ENCODE measurements at places on chromosomes 7 and 10. TPM values are rescaled to one million over a fixed set of nuclear protein-coding genes. Genes with fewer than 3 reads are reported as not detected.

GRCh38 chr7:154569916-154570315, 433.0 kb downstream of the PAXIP1 start:
- no peak for DNase-seq

The VAX1 gene
- not detected for total RNA-seq

The LRRN3 gene
- 4.7 TPM for total RNA-seq

GRCh38 chr7:32559480-32559879, 64.2 kb downstream of the AVL9 start:
- no peak for DNase-seq

- no peak for DNase-seq
Measured at GRCh38 chr7:50261593-50261992, 42.9 kb upstream of the IKZF1 start.

The SMIM30 gene
- total RNA-seq: 53.0 TPM

DNA sequence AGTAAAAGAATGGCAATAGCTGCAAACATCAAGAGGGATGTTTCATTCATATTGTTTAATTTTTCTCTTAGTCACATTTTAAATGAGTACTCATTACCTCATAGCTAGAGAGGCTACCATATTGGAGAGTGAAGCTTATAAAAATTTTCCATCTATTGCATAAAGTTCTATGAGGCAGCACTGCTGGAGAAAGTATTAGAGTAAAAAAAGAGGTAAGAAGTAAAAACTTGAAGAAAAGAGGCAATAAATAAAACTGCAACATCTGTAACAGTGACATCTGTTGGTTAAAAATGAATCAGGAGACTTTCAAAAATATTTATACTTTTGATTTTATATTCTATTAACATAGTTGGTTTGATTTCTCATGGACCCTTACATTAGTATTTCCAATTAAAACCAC, 284.5 kb upstream of the SEMA3D start:
- DNase-seq: no peak

DNA sequence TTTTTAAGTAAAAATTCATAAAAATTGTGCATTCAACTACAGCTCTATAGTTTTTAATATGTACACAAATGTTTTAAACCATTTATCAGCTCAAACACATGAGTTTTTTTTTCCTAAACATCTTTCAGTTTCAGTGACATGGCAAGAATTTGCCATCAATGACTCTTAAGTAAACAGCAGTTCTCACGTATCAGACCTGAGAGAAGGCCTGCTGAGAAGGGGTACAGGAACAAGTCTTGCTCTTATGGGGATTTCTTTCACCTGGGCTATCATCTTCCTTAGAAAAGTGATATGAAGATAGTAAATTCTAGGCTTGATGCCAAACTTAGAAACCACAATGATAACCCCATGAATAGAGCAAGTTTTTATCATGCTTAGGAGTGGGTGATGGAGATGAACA, 467.8 kb downstream of the ARL4A start:
- no peak for DNase-seq

GRCh38 chr10:122478971-122479370, 17.6 kb downstream of the HTRA1 start:
- DNase-seq: no peak

- no peak for DNase-seq
Measured at GRCh38 chr10:17648243-17649035, 4.5 kb downstream of the STAM start.

- no peak for DNase-seq
Measured at GRCh38 chr7:21300692-21301091, 127.2 kb upstream of the SP4 start.

GRCh38 chr7:25549271-25549921, 321.1 kb upstream of the NPVF start:
- DNase-seq: no peak

The ENKUR gene
- 17.8 TPM for total RNA-seq

The PDLIM1 gene
- total RNA-seq: 61.4 TPM

DNA sequence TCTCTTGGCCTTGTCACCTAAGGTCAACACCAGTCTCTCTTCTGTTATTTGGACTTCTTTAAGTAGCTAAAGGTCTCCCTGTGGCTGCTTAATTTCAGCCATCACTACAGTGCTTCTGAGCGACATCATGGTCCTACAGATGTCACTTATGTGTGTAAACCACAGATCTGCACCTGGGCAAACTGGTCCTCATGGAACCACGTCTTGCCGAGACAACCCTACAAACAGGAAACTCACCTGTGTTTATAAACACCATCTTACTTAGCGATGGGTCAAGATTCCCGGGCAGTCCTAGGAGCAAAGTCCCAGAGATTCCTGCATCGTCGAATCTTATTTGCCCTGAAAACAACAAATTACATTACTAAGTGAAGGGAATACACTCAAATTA, 27.8 kb downstream of the KLF6 start:
- no peak for DNase-seq

The PIP gene
- 1.5 TPM for total RNA-seq

DNA sequence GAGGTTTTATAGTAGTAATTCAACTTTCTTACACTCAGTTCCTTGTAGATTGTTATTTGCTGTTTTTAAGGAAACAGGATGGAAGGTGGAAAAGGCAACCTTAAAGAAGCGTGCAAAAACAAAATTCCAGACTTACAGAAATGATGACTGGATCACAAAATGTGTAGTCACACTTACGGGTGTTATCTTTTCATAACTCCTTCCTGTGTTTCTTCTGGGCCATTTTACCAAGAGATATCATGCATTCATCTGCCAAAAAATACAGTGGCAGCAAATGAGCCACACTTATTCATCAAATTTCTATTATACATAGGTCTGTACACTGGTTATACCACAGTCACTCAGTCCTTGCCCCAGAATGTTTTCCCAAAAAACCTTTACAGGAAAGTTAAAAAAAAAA, 94.3 kb upstream of the IL6 start:
- DNase-seq: no peak

The ABCA13 gene
- 23.2 TPM for total RNA-seq

The FIS1 gene
- 109 TPM for total RNA-seq

DNA sequence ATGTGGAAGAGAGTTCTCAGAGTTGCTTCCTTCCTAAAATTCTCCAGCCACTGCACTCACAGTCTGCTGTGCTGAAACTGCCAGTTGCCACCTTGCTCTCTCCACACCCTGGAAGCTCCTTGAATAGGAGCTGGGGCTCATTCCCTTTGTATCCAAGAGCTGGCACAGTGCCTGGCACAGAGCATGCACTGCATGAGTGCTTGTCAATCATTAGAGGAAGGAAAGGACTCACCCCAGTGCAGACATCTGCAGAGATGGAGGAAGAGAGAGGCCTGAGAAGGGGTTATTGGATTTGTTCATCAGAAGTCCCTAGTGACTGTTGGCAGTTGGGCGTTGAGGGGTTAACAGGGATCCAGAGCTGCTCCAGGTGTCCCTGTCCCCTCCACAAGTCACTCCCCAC, 41.7 kb upstream of the DUSP5 start:
- DNase-seq: no peak
